Calu3 (cell line): ENCODE measurements at places on chromosomes 5 and 9. TPM values are rescaled to one million over a fixed set of nuclear protein-coding genes. Genes with fewer than 3 reads are reported as not detected.

DNA sequence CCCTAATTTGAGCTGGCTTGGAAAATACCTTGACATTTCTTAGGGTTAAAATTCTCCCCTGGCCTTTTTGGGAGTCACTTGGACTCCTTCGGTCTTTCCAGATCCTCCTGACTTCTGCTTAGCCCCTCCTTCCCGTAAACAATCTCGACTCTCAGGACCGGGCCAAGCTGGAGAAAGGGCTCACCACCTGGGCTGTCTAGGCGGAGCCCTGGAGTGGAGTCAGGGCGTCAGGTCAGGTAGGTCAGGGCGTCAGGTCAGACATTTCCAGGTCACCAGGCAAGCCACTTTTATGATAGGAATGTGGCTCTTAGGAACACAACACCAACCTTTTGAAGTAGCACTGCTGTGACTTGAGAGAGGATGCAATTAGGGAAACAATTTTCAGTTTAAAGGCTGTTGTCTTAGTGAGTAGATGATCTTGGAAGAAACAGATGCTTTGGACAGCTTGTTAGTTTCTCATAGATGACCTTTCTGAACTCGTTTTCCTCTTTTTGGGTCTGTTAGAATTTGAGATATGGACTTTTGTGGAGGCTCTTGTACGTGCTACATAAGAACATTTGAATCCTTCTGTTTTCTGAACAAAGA, 12.8 kb downstream of the OSTF1 start:
- H3K4me3 ChIP-seq, result no peak overlapping the region
- no peak for DNase-seq
- no peaks in the 10 kb centered on the region for H3K36me3 ChIP-seq
- H3K27ac ChIP-seq, result no peak overlapping the region
- H3K4me1 ChIP-seq, result no peaks in the 10 kb centered on the region
- H3K27me3 ChIP-seq, result no peaks in the 10 kb centered on the region

DNA sequence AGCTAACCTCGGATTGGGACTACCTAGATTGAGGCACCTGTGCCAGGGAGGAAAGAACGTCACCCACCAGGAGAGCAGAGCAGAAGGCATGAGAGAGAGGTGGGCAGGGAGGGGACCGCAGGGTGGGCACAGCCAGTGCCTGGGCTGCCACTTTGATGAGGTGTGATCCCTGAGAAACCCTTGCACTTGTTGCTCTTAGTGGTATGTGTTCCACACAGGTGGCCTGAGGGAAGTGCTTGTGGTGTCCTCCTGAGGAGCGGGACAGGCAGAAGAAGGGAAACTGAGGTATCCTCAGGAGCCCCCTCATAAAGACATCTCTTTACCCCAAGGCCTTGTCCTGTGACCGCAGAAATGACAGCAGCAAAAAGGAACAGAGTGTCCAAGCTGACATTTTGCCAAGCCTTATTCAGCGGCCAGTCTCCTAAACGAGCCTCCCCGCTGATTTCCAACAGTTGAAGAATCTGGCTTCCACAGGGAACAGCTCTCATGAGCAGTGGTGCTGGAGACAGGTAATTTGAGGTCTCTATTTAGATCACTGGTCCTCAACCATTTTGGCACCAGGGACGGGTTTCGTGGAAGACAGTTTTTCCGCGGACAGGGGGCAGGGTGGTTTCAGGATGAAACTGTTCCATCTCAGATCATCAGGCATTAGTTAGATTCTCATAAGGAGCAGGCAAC, 82.4 kb downstream of the FOXD1 start:
- peak overlapping the region; percentile 81 for H3K27ac ChIP-seq
- H3K4me3 ChIP-seq, result no peak overlapping the region
- no peaks in the 10 kb centered on the region for H3K27me3 ChIP-seq

DNA sequence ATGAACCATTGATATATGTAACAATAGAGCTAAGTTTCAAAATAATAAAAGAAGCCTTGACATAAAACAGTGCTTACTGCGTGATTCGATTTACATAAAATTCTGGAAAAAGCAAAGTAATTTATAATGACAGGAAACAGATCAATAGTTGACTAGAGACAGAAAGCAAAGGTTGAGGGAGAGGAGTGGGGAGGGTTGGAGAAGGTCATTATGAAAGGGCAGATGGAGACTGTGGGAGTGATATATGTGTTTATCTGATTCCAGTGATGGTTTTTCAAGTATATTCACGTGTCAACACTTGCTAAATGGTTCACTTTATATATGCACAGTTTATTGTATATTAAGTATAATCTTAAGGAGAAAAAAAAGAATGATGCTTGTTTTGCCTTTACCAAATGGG, 1885.7 kb upstream of the NUDT12 start:
- H3K4me3 ChIP-seq, result no peak overlapping the region
- H3K27ac ChIP-seq, result no peak overlapping the region
- H3K4me1 ChIP-seq, result no peaks in the 10 kb centered on the region
- DNase-seq, result no peak

- H3K4me1 ChIP-seq, result no peaks in the 10 kb centered on the region
- H3K27me3 ChIP-seq, result peaks cover 57% of the 10 kb centered on the region
- no peak overlapping the region for H3K4me3 ChIP-seq
- no peak overlapping the region for H3K27ac ChIP-seq
- no peak for DNase-seq
Observed at GRCh38 chr9:71052287-71052686, 69.1 kb downstream of the TRPM3 start.

- H3K36me3 ChIP-seq, result peaks cover 73% of the 10 kb centered on the region
- H3K4me1 ChIP-seq, result peaks cover 27% of the 10 kb centered on the region
- no peaks in the 10 kb centered on the region for H3K27me3 ChIP-seq
- H3K4me3 ChIP-seq, result peak overlapping the region; percentile 78
- no peak for DNase-seq
- H3K27ac ChIP-seq, result peak overlapping the region; percentile 96
Observed at GRCh38 chr5:82276800-82277612, 1.1 kb downstream of the RPS23 start.

GRCh38 chr5:76456258-76456657, 53.2 kb downstream of the IQGAP2 start:
- H3K27ac ChIP-seq, result no peak overlapping the region
- H3K4me1 ChIP-seq, result peaks cover 41% of the 10 kb centered on the region
- no peaks in the 10 kb centered on the region for H3K27me3 ChIP-seq

G3BP1 gene
- 356 and 393 TPM in 2 replicates for total RNA-seq

WNT8A gene
- not detected in 2 replicates for total RNA-seq

PCA3 gene
- total RNA-seq, result not detected in 2 replicates
